ENCODE measurements at places on chromosomes 4 and X. TPM values are rescaled to one million over a fixed set of nuclear protein-coding genes. Genes with fewer than 3 reads are reported as not detected.

ZCCHC18 gene
- polyA plus RNA-seq, result not detected

YTHDC1 gene
- 43.8 TPM for polyA plus RNA-seq

PCYT1B gene
- 2.9 TPM for polyA plus RNA-seq

FGFBP2 gene
- not detected for polyA plus RNA-seq

PARM1 gene
- polyA plus RNA-seq, result 0.05 TPM

TREX2 gene
- polyA plus RNA-seq, result 0.31 TPM

EVC2 gene
- 1.1 TPM for polyA plus RNA-seq

GPR50 gene
- not detected for polyA plus RNA-seq
